HCT116 (cell line): ENCODE measurements at places on chromosomes 1 and 21. TPM values are rescaled to one million over a fixed set of nuclear protein-coding genes. Genes with fewer than 3 reads are reported as not detected.

- no peak for DNase-seq
Observed at GRCh38 chr1:40530735-40531380, 579 bp upstream of the ZNF684 start.

- no peak for DNase-seq
Observed at GRCh38 chr1:98490099-98490498, 171.4 kb upstream of the SNX7 start.

GRCh38 chr1:174156437-174156836 lies 2.9 kb upstream of the RABGAP1L start:
- DNase-seq: no peak

- no peak for DNase-seq
Observed at GRCh38 chr1:248009681-248010080, 3.8 kb upstream of the OR2L5 start.

HSD3B1 gene
- total RNA-seq: not detected

GRCh38 chr1:42221952-42222606 lies 57.5 kb upstream of the GUCA2A start:
- no peak for DNase-seq

DNA sequence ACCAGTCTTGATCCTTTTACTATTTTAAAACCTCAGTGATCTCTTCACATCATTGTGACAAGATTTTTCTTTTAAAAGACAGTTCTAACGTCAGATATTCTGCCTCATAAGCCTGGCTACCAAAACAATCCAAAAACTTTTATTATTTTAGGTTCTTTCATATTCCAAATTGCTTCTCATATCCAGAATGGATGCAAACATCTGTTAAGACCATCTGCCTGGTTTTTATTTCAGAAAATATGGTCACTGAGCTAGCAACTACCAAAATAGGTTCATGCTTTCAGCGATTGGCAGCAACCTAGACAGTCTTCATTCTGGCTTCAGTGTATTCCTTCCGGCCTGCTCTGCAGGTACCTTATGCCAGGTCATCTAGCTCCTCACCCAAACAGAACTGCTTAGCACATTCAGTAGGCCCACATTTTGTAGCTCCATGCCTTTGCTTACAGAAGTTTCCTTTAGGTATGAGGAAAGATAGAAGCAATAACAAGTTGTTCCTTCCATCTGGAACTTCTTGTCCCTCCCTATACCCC lies 59.0 kb upstream of the CACYBP start:
- DNase-seq: no peak

FMO4 gene
- 1.4 TPM for total RNA-seq

RXFP4 gene
- total RNA-seq: 0.20 TPM

GRCh38 chr1:66346057-66346795 lies 187.7 kb upstream of the SGIP1 start:
- no peak for DNase-seq

NCF2 gene
- 0.25 TPM for total RNA-seq

DNA sequence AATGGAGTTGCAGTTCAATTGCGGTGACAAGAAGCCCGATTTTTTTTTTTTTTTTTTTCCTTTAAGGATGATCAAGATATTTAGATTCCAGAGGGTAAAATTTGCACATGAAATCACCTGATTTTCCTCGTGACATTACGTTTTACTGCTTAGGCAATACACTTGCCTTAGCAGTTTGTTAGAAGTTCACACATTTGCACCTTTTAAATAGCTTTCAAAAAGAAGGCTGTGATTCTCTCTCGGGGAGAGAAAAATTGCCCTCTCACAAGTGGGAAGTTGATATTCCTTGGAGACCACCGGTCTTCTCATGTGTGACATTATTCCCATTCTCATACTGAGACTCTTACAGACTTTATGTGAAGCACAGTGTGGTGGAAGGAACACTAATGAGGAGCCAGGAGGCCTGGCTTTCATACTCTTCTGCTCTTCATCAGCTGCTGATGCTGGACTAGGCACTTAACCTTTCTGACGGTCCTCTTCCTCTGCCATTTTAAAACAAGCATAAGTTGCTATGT lies 69.8 kb upstream of the HSPA13 start:
- no peak for DNase-seq

DNA sequence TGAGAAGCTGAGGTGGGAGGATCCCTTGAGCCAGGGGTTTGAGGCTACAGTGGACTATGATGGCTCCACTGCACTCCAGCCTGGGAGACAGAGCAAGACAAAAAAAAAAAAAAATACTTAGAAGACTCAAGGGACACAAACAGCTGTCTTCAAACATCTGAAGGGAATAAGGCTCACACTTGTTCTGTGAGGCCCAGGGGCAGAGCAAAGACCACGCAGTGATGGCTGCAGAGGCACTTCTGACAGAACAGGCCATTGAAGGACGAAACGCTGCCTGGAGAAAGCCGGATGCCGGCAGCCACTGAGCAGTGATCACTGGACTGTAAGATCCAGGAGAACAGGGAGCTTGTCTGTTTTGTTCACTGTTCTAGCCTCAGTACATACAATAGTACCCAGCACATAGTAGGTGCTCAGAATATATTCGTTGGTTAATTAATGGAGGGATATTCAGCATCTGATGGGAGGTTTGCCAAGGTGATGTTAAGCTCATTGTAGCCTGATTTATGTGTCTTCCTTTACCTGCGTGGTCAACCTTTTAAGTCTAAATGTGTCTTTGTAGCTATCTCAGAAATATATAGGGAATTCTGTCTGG lies 12.1 kb upstream of the NDC1 start:
- DNase-seq: no peak

C21orf91 gene
- total RNA-seq: 17.7 TPM

- DNase-seq: no peak
Observed at GRCh38 chr21:32977216-32977615, 48.5 kb upstream of the OLIG2 start.

RSPO1 gene
- 0.15 TPM for total RNA-seq

GRCh38 chr21:34762786-34763185 lies 94.0 kb downstream of the CLIC6 start:
- DNase-seq: no peak

SLC35A3 gene
- total RNA-seq: 21.6 TPM

GRCh38 chr1:194586302-194586701 lies 1399.9 kb upstream of the B3GALT2 start:
- DNase-seq: no peak

GJA4 gene
- total RNA-seq: not detected

GRCh38 chr1:62989497-62989896 lies 205.6 kb downstream of the ATG4C start:
- DNase-seq: peak; percentile 6

- DNase-seq: no peak
Observed at GRCh38 chr1:83064589-83065242, 934.2 kb downstream of the TTLL7 start.

GRCh38 chr1:182909578-182909977 lies 43.4 kb downstream of the SHCBP1L start:
- no peak for DNase-seq

LCA5L gene
- total RNA-seq: 1.9 TPM

DNA sequence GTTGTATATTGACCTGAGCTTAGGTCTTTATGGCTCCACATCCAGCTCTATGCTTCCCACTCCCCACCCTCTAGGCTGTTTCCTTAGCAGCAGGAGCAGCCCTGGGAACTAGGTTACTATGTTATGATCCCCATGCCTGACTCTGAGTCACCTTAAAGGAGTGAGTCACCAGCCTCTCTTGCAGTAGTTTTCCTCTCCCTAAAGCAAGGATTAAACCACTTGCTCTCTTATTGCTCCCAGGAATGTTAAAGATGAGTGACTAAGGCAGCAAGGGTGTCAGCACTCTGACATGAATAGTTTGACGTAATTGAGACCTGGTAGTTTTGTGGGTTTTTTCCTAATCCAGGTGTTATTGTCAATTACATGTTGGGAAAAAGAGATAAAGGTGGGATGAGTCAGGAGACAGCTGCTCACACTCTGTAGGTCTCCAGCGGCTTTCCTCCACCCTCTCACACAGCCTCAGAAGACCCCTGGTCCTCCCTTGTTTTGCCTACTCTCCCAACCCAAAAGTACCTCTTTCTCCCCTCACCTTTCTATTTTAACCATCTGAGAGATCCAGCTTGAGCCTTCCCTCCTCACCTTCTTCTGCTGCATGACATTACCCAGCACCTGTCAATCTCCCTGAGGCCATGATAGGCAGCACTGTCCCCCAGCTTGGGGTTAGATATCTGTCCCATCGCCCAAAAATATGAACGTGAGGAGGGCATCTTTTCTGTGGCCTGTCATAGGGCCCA lies 369.1 kb upstream of the VAMP3 start:
- DNase-seq: peak; percentile 97

DNA sequence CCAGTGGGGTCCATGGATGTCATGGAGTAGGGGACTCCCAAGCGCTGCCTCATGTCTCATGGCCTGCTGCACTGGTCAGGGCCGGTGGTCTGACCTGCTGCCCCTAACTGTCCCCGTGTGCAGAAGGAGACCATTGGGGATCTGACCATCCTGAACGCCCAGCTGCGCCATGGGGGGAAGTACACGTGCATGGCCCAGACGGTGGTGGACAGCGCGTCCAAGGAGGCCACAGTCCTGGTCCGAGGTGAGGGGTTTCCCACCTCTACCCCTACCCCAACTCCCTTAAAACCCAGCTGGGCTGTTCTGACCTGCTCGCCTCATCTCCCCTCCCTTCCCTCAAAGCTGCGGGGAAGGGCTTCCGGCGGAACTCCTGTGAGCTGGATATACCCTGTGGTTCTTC lies 18.6 kb downstream of the TMEM81 start:
- DNase-seq: no peak
